Stimulated activated CD8-positive, alpha-beta memory T cell treated with anti-CD3 and anti-CD28 coated beads, Interleukin-4, amount 100 ng/mL, for 1 hour (primary cell): ENCODE measurements at places on chromosomes 3 and 15.

- no peak for DNase-seq
Observed at GRCh38 chr3:15815696-15816095, 17.9 kb upstream of the ANKRD28 start.

DNA sequence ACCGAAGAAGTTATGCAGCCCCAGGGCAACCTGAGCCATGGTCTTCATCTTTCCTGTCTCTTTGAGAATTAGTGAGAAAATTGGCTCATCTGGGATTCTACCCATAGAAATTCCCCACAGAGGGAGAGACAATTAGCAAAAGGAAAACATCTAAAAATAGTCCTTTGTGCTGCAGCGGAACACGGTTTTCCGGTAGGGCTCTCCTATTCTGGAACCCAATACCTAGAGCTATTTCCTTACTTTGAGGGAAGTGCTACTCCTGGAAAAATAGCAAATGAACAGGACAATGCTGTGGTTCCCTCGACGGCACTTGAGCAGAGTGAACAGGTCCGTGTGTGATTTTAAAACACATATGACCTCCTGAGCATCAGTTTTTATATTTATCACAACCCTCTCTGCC is 210.5 kb downstream of the FGF12 start:
- DNase-seq, result no peak

DNA sequence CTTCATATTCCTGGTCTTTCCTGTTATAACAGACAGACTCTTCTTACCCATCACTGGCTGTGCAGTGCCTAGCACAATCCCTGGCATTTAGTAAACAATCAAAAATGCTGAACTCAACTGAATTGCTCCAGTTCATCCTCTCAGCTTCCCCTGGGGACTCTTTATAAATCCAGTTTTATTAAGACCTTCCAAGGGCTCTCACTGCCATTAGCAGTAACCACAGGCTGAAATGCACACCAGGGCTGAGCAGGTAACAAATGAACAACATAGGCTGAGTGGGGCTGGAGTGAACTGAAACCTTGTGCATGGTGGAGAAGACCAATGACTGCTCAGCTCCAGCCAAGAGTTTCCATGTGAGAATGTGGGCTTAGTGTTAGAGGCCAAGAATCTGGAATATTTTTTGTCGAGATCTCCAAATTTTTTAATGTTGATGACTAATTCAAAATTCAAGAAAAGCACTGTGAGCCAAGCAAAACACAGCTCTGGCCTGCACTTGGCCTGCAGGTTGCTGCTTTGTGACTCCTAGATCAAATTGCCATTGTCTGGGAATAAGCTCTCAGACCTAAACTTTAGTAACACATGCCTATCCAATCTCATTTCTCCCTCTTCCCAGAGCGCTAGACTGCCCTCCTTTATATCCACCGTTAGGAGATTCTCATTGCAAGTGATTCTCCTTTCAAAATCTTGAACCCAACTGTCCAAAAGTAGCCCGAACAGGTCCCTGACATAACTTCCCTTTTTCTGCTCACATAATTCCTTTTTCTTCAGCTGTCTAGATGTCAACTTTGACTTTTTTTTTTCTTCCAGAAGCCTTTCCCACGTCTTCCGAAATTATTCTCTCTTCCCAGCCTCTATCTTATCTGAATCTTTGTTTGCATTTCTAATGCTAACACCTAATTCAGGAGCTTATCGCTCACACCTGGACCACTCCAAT is 7.4 kb downstream of the SQOR start:
- no peak for DNase-seq

DNA sequence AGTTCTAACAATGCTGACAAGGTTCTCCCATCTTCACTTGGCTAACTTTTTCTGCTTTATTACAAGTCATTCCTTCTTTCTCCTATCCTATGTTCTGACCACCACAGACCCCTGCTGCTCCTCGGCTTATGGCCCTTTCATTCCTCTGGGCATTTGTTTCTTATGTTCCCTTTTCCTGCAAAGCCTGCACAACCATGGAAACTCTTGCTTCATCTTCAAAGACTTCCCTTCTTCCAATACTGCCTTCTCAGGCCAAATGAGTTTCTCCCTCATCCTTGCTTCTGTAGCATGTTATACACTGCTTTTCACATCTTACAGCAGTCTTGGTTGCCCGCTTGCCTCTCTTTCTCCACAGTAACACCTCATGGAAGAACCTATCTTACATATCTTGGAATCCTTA is 17.9 kb upstream of the ATOSA start:
- DNase-seq, result no peak

DNA sequence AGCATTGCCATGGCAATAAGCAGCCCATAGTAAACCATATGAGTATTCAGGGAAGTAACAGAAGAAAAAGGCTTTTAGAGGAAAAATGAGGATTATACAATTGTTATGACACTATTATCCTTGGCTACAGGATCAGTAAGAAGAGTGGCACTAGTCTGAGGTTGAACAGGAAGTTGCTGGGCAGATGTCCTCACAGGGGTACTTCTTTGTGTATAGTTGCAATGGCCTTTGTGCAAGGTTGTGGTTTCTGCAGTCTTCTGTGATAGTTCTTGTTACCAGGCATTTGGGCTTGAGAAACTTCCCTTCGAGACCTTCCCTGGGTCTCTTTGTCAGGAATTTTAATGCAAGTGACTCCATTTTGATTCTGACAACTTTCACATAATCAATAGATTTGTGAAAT is 100.6 kb upstream of the ATP11B start:
- no peak for DNase-seq

GRCh38 chr3:23159929-23160328 is 43.2 kb upstream of the UBE2E2 start:
- no peak for DNase-seq

DNA sequence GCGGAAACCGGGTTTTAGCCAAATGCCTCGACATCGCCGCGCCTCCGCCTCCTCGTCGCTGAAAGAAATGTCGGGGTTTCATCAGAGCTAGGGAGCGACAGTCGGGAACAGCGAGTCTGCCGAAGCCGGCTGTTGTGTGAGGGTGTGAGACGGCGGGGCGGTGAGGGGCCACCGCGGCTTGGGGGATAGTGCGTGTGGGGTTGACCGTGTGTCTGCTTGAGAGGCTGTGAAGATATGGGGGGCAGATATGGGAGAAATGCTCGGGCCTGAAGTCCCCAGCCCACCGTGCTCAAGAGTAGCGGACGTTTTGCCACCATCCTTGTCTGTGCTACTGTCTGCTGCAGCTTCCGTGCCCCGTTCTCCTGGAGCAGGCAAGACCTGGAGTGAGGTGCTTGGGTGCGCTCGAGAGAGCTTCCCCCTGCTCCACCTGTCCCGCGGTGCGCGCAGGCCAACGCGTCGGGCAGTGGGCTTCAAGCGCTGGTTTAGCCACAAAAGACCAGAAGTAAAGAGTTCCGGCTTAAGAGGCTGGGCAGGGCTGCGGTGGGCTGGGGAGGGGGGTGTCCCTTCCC is 716 bp upstream of the ISLR2 start:
- no peak for DNase-seq

DNA sequence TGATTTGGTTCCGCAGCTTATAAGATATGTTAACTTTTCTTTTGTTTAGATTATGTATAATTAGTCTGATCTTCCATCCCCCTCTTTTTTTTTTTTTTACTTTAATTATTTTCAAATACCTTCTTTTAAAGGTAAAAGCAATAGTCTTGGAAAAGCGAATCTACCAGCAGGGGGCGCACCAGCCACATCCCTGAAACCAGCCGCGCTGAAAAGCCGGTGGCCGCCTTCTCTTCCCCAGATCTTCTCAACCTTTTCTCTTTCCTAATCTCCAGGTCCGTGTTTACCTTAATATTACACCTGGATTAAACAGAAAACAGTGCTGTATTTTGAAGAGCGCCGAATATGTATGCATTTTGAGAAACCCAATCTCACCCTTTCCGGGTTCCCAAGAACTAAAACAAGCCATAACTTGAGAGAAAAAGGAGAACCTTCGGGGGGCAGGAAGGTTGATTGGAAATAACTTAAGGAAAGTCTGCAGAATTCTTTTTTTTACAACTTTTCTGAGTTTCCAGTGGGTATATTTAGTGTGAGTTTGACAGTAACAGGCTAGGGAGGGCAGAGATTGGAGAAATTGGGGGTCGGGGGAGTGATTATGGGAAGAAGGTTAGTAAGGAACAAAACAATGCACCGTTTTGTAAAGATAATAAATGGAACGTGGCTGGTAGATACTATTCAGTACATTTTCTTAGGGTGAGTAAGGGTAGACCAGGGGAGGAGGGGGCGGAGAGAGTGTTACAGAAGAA is 2.0 kb upstream of the SOX2 start:
- no peak for DNase-seq

DNA sequence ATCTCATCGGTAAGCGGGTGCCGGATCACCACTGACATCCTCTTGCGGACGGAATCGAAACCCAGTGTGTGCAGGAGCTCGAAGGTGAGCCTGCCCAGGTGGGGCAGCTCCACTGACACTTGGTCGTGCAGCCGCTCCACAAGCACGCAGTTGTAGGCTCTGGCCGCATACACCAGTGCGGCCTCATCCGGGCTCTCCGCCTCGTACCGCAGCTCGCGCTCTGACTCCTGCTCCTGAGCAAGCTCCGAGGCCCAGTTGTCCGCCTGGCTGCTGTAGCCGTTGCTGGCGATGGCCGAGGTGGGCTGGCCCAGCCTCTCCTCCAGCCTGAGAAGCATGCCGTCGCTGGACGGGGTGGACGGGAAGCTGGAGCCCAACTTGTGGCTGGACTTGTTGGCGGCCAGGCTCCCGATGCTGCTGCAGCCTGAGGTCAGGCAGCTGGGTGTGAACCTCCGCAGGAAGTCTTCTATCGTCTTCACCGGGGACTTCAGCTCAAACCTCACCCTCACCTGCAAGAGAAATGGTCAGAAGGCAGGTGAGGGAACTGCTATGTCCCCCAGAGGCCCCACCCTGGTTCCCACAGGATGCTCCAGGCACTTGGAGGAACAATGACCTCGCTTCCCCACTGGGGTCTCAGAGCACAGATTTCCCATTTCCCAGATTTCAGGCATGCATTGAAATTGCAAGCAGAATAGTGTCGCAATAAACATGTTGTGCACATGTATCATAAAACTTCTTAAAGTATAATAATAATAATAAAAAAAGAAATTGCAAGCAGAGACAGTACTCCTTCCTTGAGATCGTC is 149.2 kb downstream of the ATP10A start:
- DNase-seq, result no peak

DNA sequence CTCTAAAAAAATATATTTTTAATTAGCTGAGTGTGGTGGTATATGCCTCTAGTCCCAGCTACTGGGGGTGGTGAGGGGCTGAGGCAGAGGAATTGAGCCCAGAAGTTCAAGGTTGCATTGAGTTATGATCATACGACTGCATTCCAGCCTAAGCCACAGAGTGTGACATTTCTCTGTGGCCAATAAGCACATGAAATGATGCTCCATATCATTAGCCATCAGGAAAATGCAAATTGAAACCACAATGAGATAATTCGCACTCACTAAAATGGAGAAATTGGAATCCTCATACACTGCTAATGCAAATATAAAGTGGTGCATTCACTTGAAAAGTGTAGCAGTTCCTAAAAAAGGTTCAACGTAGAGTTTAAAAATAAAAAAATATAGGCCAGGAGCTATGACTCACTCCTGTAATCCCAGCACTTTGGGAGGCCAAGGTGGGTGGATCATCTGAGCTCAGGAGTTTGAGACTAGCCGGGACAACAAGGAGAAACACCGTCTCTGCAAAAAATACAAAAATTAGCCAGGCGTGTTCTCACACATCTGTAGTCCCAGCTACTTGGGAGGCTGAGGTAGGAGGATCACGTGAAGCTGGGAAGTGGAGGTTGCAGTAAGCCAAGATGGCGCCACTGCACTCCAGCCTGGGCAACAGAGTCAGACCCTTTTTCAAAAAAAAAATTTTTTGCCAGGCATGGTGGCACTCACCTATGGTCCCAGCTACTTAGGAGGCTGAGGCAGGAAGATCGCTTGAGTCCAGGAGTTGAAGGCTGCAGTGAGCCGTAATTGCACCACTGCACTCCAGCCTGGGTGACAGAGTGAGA is 35.2 kb downstream of the IFT122 start:
- no peak for DNase-seq

DNA sequence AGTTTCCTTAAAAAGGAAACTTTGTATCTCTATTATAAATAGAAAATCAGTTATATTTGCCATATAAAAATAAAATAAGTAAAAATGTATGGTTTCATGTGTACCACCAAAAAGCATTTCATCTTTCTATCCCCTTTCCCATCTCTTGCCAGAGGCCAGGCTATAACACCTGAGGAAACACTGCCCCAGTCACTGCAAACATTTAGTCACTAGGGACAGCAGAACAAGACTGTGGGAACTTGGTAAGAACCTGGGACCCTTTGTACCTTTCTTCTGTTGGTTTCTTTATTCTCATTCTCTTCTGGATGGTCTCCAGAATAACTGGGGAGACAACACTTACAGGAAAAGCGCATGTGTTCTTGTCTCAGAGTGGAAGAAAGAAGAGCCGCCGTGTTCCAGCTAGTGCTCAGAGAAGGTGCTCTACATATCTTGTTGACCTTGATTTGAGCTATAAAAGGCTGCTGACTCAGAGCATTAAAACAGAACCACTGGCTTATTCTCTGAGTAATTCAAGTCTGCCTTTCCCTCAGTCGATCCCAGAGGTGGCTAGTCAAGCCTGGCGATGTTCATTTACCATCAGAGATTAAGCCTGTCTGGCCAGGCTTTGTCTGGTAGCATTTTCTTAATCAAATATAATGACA is 361.6 kb downstream of the RBMS3 start:
- no peak for DNase-seq

DNA sequence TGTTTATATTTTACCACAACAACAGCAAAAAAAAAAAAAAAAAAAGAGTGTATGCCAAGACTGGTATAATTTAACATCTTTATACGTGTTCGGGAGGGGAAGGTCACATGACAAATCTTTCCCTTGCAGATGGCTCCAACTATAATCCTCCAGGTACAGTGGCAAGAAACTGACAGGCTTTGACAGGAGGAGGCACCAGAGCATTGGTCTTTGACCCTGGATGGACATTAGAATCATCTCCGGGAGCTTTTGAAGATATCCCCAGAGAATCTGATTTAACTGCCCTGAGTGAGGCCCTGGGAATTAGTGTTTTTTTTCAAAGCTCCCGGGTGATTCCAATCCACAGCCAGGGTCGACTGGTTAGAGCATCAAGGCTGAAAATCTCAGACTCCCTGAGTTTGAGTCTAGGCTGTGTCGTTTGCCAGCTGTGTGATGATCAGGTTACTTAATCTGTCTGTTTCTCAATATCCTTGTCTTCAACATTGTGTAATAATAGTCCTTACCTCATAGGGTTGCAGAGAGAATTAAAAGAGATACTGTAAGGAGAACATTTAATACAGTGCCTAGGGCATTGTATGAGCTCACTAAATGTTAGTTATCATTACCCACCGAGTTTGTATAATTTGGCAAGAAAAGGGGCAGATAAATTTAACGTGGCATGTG is 8.9 kb upstream of the SEMA5B start:
- DNase-seq, result no peak

DNA sequence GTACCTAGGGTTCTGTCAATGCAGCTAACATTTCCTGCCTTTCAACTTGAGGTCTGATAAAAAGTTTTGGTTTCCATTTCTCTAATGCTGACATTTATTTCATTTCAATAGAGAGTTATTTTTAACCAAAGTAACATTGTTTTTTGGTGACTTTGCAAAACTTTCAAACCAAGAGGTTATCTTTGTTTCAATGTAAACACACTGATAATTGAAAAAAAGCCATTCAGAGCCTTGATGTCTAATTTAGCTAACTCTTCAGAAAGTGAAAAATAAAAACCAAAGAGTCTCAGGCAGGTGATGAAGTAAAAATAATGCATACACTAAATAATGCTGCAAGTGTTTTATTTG is 9.6 kb upstream of the TIPARP start:
- DNase-seq, result no peak
